ENCODE measurements at places on chromosomes 7 and 10. TPM values are rescaled to one million over a fixed set of nuclear protein-coding genes. Genes with fewer than 3 reads are reported as not detected.

The LRRD1 gene
- 0.02 TPM for polyA plus RNA-seq

The RSPH10B gene
- polyA plus RNA-seq: not detected

The ABCC2 gene
- polyA plus RNA-seq: 0.22 TPM

The CUBN gene
- polyA plus RNA-seq: 0.10 TPM
